Umbilical cord (tissue), 2 donors: ENCODE measurements at places on chromosomes 2 and 18. TPM values are rescaled to one million over a fixed set of nuclear protein-coding genes. Genes with fewer than 3 reads are reported as not detected.

GRCh38 chr2:151085181-151085611 lies 176.5 kb downstream of the RBM43 start:
- no peak for DNase-seq

The RAPGEF4 gene
- 19.0 TPM for total RNA-seq

GRCh38 chr2:30217644-30218337 lies 13.5 kb upstream of the LBH start:
- no peak for DNase-seq

- no peak for DNase-seq
These were observed 115.6 kb downstream of the SEPTIN10 start for GRCh38 chr2:109497911-109498870.

The CNGA3 gene
- total RNA-seq = 1.2 TPM
